Cerebellum (tissue), 4 donors: ENCODE measurements at places on chromosomes 4 and X. TPM values are rescaled to one million over a fixed set of nuclear protein-coding genes. Genes with fewer than 3 reads are reported as not detected.

SPATA18 gene
- 2.1 TPM for total RNA-seq

CXXC4 gene
- 14.8 TPM for total RNA-seq

IL9R gene
- 0.27 TPM for total RNA-seq

EREG gene
- 1.8 TPM for total RNA-seq

SPIN2A gene
- total RNA-seq, result 1.9 TPM

NR3C2 gene
- total RNA-seq, result 10.1 TPM

GAGE12E gene
- not detected for total RNA-seq

CHRDL1 gene
- total RNA-seq, result 24.4 TPM

BMP15 gene
- not detected for total RNA-seq

NR0B1 gene
- total RNA-seq, result 0.45 TPM

RTL3 gene
- not detected for total RNA-seq

CXCL9 gene
- total RNA-seq, result not detected

ARMCX1 gene
- total RNA-seq, result 37.0 TPM

NLGN4X gene
- total RNA-seq, result 51.3 TPM

KCNIP4 gene
- total RNA-seq, result 126 TPM

GAGE1 gene
- not detected for total RNA-seq

MEPE gene
- total RNA-seq, result not detected

PABPC5 gene
- 11.0 TPM for total RNA-seq

FGF13 gene
- 47.2 TPM for total RNA-seq
